ENCODE measurements at places on chromosomes 4 and X.

DNA sequence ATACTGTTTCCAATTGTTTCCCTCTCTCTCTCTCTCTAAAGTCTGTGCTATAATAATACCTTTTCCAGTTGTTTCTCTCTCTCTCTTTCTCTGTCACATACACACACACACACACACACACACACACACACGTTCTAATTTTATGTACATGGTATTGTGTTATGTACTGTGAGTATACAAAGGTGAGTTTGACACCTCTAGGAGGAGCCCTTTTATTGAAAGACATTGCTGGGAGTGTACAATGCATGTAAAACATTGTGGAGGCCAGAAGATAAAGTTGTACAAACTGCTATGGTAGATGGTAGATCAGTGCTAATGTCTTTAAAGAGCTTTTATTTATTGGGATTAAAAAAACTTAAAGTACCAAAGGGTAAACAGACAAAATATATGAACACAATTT is 53.6 kb downstream of the BLTP1 start:
- DNase-seq = no peak

DNA sequence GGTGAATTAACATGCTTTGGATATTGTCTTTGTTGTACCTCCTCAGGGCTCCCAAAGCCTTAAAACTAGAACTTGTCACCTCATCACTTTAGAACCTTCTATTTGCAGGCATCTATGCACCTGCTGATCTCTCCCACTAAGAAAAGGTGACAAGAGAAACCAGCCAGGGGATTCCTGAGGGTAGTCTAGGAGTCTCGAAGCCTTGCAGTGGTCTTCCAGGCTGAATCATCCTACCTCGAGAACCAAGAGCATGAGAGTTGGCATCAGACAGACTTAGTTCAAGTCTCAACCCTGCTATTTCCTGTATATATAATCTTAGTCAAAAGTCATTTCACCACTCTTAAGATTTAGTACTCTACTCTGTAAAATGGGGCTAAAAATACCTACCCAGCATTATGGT is 29.6 kb downstream of the RTL5 start:
- no peak for DNase-seq

GRCh38 chr4:165635951-165636350 is 237.1 kb upstream of the TLL1 start:
- no peak for DNase-seq

- DNase-seq = no peak
Observed at GRCh38 chr4:98710831-98711230, 52.4 kb upstream of the TSPAN5 start.

GRCh38 chr4:23921447-23921845 is 31.6 kb upstream of the PPARGC1A start:
- no peak for DNase-seq

DNA sequence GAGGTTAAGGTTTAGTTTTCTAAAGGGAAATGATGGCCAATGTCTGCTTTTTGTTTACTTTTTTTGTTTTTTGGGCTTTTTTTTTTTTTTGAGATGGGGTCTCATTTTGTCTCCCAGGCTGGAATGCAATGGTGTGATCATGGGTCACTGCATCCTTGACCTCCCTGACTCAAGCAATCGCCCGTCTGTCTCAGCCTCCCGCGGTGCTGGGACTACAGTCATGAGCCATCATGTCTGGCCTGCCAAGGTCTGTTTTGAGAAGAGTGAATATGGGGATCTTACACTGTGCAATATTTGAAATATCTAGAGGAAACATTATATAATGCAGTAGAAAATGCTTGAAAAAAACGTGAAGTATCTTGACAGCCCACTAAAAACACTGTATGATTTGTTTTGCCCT is 162.5 kb downstream of the GASK1B start:
- DNase-seq = no peak

GRCh38 chr4:2135083-2135482 is 76.0 kb downstream of the NAT8L start:
- no peak for DNase-seq

DNA sequence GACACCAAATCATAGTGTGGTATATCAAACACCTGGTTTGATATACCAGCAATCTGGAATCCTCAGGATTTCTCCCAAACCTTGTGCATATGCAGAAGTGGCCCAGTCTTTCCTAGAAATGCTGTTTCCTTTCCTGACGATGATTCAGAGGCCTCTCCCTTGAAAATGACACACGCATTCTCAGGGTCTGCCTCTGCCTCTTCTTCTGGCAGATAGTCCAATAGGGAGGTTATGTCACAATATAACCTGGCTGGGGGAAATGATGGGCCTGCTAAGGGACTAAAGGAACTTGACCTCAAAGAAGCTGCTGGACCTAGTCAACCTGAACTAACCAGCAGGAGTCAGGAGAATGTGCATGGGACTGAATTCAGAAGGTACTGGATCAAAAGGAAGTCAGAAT is 435.2 kb downstream of the IDS start:
- DNase-seq = no peak

DNA sequence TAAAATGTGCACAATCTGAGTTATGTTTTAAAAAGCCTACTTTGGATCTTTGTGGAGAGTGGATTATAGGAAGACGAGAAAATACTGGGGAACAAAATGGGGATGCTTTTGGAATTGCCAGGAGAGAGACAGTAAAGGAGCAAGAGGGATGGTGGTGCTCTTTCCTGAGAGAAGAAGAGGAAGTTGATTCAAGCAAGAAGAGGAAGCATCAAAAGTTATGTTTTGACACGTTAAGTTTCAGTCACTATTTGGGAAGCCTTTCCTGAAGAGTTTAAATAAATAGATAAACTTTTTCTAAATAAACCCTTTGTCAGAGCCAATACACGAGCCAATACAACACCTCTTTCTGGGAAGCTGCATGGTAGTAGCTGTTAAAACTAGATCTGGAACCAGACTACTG is 394.1 kb downstream of the GALNTL6 start:
- DNase-seq = no peak

GRCh38 chr4:17812801-17813200 is 2.0 kb downstream of the NCAPG start:
- no peak for DNase-seq

- DNase-seq = no peak
Observed at GRCh38 chr4:184895012-184895695, 69.4 kb upstream of the ACSL1 start.

DNA sequence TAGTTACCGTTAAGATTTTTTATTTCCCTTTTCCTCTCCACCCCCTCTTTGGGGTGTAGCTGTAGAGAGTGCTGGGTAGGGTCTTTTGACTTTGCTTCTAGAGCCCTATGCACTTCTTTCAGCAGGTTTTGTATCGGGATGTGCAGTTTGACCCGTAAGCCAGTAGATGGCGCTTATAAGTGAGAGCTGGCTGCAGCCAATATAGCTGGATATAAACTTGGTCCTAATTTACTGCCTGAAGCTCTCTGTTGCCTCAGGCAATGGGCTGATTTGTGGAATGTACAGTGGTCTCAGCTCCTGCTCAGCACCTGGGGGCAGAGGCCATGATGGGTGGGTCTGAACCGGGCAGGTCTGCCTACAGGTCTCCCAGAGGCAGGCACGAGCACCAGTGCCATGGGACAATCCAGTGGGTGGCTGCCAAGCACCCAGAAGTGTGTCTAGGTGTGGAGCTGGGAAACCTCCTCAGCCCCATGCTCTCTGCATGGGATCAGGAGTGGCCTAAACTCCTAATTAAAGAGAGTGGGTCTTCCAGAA is 146.5 kb downstream of the SPANXN1 start:
- no peak for DNase-seq

- no peak for DNase-seq
Observed at GRCh38 chrX:997631-998137, 214.8 kb downstream of the CRLF2 start.

- no peak for DNase-seq
Observed at GRCh38 chr4:132956962-132957361, 192.1 kb upstream of the PCDH10 start.

DNA sequence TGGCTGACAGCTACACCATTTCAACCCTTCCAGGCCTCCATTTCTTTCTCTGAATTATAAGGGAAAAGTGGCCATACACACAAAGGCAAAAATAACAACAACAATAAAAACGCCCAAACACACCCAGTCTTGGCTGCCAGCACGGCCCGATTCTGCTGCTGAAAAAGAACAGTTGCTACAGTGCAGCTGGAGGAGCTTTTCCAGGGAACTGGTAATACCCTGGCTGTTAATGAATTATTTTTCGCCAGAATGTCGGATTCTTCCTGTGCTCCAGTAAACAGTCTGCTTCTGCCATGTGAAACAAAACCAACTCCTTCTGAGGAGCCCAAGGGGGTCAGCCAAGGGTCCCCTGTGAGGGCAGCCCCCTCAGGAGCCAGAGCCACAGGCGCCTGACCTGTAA is 6.6 kb downstream of the RAI2 start:
- DNase-seq = no peak

GRCh38 chr4:120843849-120844527 is 78.5 kb downstream of the PRDM5 start:
- no peak for DNase-seq

- DNase-seq = no peak
Observed at GRCh38 chr4:124053872-124054538, 657.4 kb downstream of the SPRY1 start.

GRCh38 chr4:81663368-81663767 is 191.7 kb upstream of the RASGEF1B start:
- DNase-seq = no peak

- DNase-seq = no peak
Observed at GRCh38 chr4:67668315-67668714, 32.6 kb downstream of the UBA6 start.

GRCh38 chrX:93422693-93423092 is 250.7 kb downstream of the NAP1L3 start:
- no peak for DNase-seq

- DNase-seq = no peak
Observed at GRCh38 chrX:39904816-39905537, 192.8 kb downstream of the BCOR start.

- no peak for DNase-seq
Observed at GRCh38 chrX:10121787-10122186, 35.0 kb upstream of the CLCN4 start.

DNA sequence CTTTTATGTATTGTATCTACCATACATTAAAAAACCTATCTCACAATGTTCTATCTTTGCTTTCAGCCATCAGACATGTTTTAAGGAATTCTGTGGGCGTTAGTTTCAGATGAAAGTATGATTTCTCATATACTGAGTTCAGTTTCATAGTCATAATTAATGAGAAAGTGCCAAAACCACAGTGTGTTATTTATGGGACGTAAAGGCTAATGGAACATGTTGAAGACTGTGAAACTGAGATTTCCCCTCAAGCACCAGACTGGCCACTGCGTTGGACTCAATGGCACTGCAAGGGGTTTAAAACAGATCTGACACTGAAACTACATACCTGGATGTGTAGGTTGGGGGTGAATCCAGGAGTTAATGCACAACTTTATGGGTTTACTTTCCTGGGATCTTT is 32.0 kb downstream of the F8 start:
- no peak for DNase-seq

- DNase-seq = peak; percentile 28
Observed at GRCh38 chr4:1337376-1337831, 9.6 kb upstream of the UVSSA start.

DNA sequence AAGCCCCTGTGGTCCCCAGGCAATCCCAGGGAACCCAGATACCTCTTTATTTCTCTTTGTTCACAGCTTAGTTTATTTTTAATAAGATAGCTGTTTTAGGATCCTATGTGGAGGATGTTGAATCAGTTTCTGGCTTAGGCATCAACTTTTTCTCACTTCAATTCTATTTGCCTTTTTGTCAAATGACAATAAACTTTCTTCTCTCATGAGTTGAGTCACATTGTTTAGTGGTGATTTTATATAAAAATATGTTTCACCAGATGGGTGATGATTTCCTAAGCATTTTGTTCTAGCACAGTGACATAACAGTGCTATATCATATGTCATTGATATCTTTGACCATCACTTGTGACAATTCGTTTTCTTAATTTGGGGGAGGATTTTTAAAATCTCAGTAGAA is 198.1 kb upstream of the PUDP start:
- DNase-seq = no peak

- DNase-seq = no peak
Observed at GRCh38 chrX:109352066-109352588, 129.8 kb downstream of the GUCY2F start.

DNA sequence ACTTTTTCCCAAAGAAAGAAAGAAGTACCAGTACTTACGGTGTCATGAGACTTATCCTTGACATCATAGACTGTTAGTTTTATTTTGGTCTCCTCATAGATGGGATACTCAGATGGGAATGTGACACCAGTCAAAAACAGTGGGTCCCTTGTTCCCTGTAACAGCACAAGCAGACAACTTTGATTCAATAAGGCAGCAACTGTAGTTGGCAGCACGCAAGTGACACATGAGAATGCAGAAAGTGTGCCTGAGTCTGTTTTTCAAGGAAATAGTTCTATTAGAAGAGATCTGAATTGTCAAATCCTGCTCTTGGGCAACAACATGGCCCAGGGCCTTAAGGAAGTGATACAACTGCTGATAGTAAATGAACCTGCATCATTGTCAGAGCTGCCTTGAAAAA is 443.2 kb downstream of the INPP4B start:
- DNase-seq = no peak

DNA sequence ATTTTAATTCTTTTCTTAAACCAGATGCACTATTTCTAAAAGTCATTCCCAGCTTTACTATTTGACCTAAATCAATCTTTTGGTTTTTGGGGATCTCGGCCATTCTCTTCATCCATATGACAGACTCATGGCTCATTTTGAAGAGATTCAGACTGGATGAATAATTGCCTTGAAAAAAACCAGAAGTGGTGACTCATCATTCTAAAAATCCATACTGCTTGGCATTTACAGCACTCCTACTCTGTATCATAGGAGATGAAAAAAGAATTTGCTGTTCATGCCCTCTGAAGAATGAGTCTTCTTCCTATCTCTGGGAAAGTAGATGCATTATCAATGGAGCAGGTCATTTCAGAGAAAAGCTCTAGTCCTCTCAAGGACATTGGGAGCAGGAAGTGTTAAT is 220.5 kb upstream of the RPS6KA3 start:
- no peak for DNase-seq

DNA sequence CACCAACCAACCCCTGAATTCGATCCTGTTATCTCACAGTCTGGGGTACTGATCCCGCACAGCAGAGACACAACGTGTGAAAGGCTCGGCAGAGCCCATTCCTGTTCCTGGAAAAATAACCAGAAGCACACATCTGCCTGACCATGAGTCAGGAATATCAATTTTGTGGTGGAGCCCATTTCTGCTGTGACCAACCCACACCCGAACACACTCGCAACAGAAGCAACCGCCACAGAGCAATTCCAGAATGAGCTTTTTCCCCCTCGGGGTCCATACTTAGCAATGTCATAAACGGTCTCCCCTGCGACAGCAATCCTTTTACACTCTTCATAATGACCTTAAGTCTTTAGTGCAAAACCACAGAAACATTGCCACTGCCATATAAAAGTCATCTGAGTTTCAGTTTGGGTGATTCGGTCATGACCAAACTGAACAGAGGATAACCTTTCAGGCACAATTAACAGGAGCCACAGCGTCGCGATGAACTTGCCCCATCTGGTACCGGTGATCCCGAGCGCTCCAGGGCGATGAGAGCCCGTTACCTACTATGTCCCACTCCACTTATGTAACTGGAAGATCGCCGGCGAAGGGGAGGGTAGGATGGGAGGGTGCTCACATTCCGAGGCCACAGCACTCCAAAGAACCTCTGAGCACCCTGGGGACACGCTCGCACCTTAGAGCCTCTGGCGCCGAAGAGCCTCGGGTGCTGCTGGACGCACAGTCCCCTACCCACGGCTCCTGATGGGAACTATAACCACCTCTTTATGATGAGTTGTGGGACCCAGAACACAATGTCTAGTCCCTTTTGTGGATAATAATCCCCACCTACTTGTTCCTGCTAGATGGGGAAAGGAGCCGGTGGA is 1.1 kb downstream of the MECP2 start:
- DNase-seq = no peak

Data from stimulated activated CD8-positive, alpha-beta memory T cell treated with anti-CD3 and anti-CD28 coated beads, Interleukin-7, amount 100 ng/mL, for 1 hour (primary cell).